Fibroblast of skin of right quadriceps (primary cell): ENCODE measurements at places on chromosomes 3 and 15.

DNA sequence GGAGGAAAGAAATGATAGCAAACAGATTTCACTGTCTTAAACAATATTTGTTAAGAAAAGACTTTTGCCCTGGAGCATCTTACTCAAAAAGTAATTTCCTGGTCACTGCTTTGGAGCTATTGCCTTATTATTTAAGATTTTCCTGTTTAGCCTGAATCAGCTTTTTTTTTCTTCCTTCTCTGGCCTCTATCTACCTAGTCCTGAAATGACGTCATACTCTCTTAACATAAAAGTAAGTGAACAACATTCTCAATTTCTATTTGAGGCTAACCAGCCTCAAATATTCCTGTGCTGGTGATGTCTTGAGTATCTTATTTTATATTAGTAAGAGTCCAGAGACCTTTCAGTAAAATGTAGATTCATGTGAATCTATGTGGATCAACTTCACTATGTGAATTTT lies 221.9 kb upstream of the ALCAM start:
- no peak for DNase-seq

- DNase-seq = no peak
Measured at GRCh38 chr15:67917636-67918035, 77.8 kb upstream of the RNU6-1 start.

- no peak for DNase-seq
Measured at GRCh38 chr15:55764398-55764797, 21.4 kb upstream of the PRTG start.

GRCh38 chr3:122956693-122957455 lies 70.7 kb downstream of the SEMA5B start:
- no peak for DNase-seq

- DNase-seq = no peak
Measured at GRCh38 chr3:127671523-127672428, 976 bp upstream of the ABTB1 start.

- DNase-seq = no peak
Measured at GRCh38 chr15:96974761-96975160, 644.3 kb downstream of the NR2F2 start.

GRCh38 chr3:101497803-101498202 lies 15.2 kb downstream of the SENP7 start:
- no peak for DNase-seq

- DNase-seq = no peak
Measured at GRCh38 chr3:188870431-188870830, 301.3 kb upstream of the TPRG1 start.

DNA sequence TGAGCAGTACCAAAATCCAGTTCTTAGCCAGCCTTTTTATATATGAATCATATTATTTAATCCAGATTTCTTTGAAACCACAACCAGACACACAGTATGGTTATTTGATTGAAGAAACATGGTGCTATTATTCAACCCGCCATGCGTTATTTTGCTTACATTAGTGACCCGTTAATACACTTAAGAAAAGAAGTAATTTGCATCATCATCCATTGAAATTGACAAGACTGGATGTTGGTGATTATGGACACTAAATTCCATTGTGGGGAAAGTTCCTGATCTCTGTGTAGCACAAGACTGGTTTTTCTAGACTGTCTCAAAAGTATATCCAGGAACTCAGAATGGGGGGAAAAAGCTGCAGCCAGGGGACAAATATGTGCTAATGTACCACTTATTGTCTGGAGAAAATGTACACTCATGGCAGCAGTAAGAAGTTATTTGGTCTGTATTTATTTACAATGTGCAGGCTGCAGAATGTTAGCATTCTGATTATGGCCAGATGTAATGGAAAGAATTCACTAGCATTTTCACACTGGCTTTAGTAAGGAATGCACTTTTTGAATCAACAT lies 80.3 kb downstream of the FILIP1L start:
- DNase-seq = peak; percentile 81

GRCh38 chr3:13655061-13655913 lies 106.4 kb downstream of the FBLN2 start:
- no peak for DNase-seq
